Right renal pelvis (tissue), 4 donors: ENCODE measurements at places on chromosomes 7 and 10.

GRCh38 chr10:26432938-26433337 is 5.2 kb upstream of the APBB1IP start:
- no peak for DNase-seq

DNA sequence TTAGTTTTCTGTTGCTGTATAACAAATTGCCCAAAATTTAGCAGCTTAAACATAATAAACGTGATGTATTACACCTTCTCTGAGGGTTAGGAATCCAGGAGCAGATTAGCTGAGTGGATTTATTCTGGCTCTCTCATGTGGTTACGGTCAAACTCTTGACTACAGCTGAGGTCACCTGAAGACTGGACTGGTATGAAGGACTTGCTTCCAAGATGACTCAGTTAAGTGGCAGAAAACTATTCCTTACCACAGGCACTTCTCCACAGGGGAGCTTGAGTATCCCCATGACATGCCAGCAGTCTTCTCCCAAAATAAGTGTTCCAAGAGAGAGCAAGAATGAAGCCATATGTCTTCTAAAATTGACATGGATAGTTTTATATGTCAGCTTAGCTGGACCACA is 957.2 kb upstream of the GHITM start:
- no peak for DNase-seq

DNA sequence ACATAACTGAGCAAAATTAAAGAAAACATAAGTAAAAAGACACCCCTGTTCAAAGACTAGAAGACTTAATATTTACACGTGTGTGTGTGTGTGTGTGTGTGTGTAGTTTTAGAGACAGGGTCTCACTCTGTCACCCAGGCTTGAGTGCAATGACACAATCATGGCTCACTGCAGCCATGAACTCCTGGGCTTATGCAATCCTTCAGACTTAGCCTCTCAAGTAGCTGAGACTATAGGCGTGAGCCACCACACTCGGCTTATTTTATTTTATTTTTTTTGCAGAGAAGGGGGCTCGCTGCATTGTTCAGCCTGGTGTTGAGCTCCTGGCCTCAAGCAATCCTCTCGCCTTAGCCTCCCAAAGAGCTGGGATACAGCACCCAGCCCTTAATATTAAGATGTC is 90.3 kb downstream of the JMJD1C start:
- no peak for DNase-seq

GRCh38 chr7:136245327-136246004 is 268.3 kb upstream of the MTPN start:
- no peak for DNase-seq

GRCh38 chr10:70549962-70550458 is 52.5 kb downstream of the PRF1 start:
- DNase-seq: no peak
